A673 (cell line): ENCODE measurements at places on chromosomes 5 and 9. TPM values are rescaled to one million over a fixed set of nuclear protein-coding genes. Genes with fewer than 3 reads are reported as not detected.
A peak's percentile ranks its signal among the peaks of the same experiment; 100 is the strongest.

GRCh38 chr5:123881759-123882244 is 369.8 kb downstream of the CSNK1G3 start:
- no peaks in the 10 kb centered on the region for H3K27me3 ChIP-seq
- H3K4me1 ChIP-seq = peaks cover 30% of the 10 kb centered on the region
- H3K4me3 ChIP-seq = peak overlapping the region; percentile 38
- H3K36me3 ChIP-seq = no peaks in the 10 kb centered on the region
- H3K27ac ChIP-seq = peak overlapping the region; percentile 75

DNA sequence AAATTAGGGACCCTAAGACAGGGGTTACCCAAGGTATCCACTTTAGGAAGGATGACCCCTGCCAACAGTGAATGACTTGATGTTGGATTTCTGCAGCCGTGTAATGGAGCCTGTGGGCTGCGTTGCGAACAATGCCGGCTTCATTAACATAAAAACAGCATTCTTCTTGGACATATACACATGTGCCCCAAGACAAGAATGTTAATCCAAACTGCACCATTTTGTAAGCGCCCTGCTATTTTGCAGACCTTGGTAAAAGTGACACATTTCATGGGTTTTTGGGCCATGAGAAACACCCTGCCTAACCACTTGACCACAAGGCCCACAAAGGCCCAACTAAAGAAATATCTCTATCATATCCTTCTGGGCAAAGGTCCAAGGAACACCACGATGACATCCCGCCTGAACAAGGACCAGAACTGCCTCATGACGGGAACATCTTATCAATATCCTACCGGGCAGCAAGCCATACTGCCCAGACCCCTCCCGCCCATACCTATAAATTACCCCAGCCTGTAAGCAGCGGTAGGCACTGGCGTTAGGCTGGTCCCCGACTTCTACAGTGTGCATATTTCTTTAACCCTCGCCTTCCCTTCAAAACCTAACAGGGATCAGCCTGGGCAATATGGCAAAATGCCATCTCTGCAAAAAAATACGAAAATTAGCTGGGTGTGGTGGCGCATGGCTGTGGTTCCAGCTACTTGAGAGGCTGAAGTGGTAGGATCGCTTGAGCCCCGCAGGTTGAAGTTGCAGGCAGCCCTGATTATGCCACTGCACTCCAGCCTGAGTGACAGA is 9.7 kb upstream of the PDCD1LG2 start:
- no peaks in the 10 kb centered on the region for H3K36me3 ChIP-seq
- H3K4me1 ChIP-seq = peaks cover 25% of the 10 kb centered on the region

DNA sequence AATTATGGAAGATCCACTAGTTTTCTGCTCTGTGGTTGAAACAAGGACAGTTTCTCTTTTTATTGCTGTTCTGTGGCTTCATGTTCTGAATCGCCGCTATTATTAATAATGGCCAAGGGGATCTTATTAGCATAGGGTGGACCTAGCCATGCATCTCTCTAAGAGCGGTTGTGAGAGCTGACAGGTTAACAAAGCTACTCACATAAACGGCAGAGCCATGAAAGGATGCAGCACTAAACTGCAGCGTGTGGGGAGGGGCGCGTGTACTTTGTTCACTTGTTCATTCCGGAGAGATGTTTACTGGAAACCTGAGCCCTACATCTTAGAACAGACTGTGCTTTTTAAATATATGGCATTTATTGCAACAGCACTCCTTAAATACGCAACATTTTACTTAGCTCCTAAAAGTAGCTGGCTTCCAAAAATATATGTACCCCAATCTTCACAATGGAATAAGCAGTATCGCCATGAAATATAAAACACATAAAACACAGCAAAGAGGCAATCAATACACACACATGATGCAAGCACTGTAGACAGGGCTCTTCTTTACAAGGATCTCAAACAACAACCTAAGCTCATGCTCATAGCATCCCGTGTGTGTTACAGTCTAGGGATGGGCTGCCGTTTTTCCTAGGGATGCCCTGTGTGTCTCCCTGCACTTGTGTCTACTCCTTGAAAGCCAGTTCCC is 424.6 kb downstream of the MED10 start:
- DNase-seq = no peak
- no peak overlapping the region for H3K27ac ChIP-seq
- H3K36me3 ChIP-seq = no peaks in the 10 kb centered on the region

DNA sequence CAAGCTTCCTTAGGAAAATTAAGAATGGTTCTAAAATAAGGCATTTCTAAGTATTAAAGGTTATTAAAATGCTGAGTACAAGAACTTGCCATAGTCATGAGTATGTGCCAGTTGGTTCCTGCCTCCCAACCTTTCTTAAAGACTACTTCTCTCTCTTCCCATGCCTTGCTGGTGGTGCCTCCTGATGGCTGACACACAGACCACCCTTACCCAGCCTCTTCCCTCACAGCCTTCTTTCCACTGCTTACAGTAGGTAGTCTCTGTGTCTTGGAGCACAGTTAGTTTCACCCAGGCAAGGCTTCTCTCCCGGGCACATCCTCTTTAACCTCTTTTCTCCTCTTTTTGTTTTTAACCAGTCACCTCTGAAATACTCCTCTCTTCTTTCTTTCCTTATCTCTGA is 20.6 kb upstream of the GPR150 start:
- no peaks in the 10 kb centered on the region for H3K27me3 ChIP-seq
- H3K27ac ChIP-seq = no peak overlapping the region
- H3K4me1 ChIP-seq = no peaks in the 10 kb centered on the region
- no peaks in the 10 kb centered on the region for H3K36me3 ChIP-seq
- DNase-seq = no peak

GRCh38 chr5:152349683-152350526 is 55.2 kb downstream of the NMUR2 start:
- H3K36me3 ChIP-seq = no peaks in the 10 kb centered on the region
- no peaks in the 10 kb centered on the region for H3K27me3 ChIP-seq
- H3K4me3 ChIP-seq = no peak overlapping the region
- no peaks in the 10 kb centered on the region for H3K4me1 ChIP-seq
- no peak overlapping the region for H3K27ac ChIP-seq

GRCh38 chr9:95584176-95584575 is 67.4 kb upstream of the PTCH1 start:
- H3K4me3 ChIP-seq = no peak overlapping the region
- H3K36me3 ChIP-seq = no peaks in the 10 kb centered on the region
- no peak overlapping the region for H3K27ac ChIP-seq
- no peaks in the 10 kb centered on the region for H3K27me3 ChIP-seq
- no peak for DNase-seq

DNA sequence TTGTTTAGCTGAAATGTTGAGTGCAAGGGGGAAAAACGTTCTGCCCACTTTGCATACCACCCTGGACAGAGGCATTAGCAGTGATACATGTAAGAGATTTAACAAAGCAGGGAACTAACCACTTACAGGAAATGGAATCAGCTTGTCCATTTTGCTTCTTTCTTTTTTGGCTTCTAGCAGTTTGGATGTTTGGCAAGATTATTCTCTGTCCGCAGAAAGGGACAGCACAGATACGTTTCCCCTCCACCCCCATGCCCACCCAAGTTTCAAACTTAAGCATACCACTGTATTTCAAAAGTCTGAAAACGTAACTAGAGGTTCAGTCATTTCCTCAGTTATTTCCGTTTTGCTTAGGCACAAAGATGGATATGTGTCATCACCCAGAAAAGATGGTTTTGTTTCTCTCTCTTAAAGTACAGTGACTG is 118.4 kb downstream of the GDNF start:
- H3K27ac ChIP-seq = peak overlapping the region; percentile 93
- H3K4me1 ChIP-seq = peaks cover 85% of the 10 kb centered on the region
- H3K4me3 ChIP-seq = peak overlapping the region; percentile 21

DNA sequence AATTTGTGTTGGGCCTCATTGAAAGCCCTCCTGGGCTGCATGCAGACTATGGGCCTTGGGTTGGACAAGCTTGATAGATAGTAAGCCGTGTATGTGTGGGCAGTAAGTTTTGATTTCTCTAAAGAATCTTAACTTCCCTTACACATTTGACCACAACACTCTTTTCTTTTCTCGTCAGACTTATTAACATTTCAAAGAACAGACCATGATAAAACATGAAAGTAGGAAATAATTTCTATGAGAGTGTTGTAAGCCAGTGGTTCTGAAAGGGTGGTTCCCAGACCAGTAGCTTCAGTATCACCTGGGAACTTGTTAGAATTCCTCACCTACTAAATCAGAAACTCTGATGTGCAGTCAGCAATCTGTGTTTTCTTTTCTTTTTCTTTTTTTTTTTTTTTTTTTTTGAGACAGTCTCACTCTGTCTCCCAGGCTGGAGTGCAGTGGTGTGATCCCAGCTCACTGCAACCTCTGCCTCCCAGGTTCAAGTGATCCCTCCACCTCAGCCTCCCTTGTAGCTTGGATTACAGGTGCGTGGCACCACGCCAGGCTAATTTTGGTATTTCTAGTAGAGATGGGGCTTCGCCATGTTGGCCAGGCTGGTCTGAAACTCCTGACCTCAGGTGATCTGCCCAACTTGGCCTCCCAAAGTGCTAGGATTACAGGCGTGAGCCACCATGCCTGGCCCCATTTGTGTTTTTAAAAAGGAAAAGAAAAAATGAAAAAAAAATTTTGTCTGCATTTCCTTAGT is 20.0 kb upstream of the GCNT1 start:
- no peak overlapping the region for H3K4me3 ChIP-seq
- no peak overlapping the region for H3K27ac ChIP-seq
- no peaks in the 10 kb centered on the region for H3K4me1 ChIP-seq
- no peaks in the 10 kb centered on the region for H3K27me3 ChIP-seq
- DNase-seq = no peak

DNA sequence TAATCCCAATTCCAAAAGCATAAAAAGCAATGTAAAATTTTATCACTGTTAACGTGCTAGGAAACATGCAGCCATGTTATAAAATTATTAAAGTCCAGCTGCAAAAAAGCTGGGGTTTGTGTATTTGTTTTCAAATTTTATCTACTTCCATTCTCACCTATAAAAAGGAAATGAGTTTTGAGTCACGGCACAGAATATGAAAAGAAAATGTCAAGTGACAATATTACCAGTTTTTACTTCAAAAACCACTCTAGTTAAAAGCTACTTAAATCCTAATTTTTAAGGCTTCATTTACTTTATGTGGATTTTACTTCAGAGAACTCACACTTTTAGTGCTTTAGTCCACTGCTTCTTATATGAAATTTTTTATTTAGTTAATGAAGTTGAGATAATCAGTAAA is 72.7 kb upstream of the IFNE start:
- H3K36me3 ChIP-seq = no peaks in the 10 kb centered on the region
- H3K27me3 ChIP-seq = peaks cover 85% of the 10 kb centered on the region
- H3K4me3 ChIP-seq = no peak overlapping the region
- H3K27ac ChIP-seq = no peak overlapping the region
- DNase-seq = no peak

GRCh38 chr9:115170358-115171073 is 52.6 kb upstream of the TNC start:
- no peaks in the 10 kb centered on the region for H3K27me3 ChIP-seq
- peak; percentile 62 for DNase-seq
- peaks cover 10% of the 10 kb centered on the region for H3K4me1 ChIP-seq
- H3K27ac ChIP-seq = no peak overlapping the region
- H3K4me3 ChIP-seq = no peak overlapping the region

DNA sequence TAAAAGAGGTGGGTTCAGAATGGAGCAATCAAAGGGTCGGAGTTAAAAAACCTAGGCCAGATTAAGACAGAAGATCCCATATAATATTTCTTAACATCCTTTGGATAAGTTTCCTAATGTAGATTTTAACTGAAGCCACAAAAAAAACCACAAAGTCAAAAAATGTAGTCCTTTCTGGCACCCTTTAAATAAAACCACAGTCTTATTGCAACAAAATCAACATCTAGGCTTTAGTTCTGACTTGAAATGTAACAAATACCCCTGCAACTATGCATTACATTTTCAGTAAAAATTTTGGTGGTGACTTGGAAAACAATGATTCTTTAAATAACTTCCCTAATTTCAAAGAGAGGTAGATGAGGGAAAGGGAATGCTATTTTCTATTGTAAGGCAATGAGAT is 109.2 kb downstream of the PSAT1 start:
- no peak for DNase-seq
- no peak overlapping the region for H3K27ac ChIP-seq
- H3K36me3 ChIP-seq = no peaks in the 10 kb centered on the region
- no peak overlapping the region for H3K4me3 ChIP-seq

GRCh38 chr9:104906441-104907277 is 21.3 kb downstream of the ABCA1 start:
- no peak for DNase-seq
- no peaks in the 10 kb centered on the region for H3K4me1 ChIP-seq
- no peak overlapping the region for H3K4me3 ChIP-seq
- peaks cover 13% of the 10 kb centered on the region for H3K27me3 ChIP-seq
- H3K36me3 ChIP-seq = no peaks in the 10 kb centered on the region

DNA sequence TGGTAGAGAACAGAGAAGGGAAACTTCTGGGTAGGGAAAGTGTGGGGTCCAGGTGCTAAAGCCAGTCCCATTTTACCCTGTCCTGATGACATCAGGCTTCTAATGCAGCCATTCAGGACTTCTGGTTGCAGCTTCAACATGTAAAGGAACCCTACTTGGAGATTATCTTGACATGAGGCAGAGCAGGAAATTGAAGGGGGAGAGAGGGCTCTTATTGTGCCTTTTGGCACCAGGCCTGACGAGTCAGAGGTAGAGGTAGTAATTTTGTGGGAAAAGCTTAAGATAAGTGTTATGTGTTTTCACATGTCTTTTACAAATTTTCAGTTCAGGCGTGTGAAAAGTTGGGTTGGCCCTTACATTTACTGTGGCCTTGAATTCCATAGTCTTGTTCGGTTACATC is 102.4 kb upstream of the APC start:
- no peaks in the 10 kb centered on the region for H3K36me3 ChIP-seq
- no peak overlapping the region for H3K27ac ChIP-seq
- no peak overlapping the region for H3K4me3 ChIP-seq
- peak; percentile 60 for DNase-seq
- no peaks in the 10 kb centered on the region for H3K27me3 ChIP-seq

DOK3 gene
- total RNA-seq = 13.1 and 15.0 TPM in 2 replicates

IRX1 gene
- total RNA-seq = not detected in 2 replicates

CRB2 gene
- 0.47 and 0.55 TPM in 2 replicates for total RNA-seq

ZNF618 gene
- total RNA-seq = 29.4 and 36.5 TPM in 2 replicates

RAB14 gene
- 65.9 and 71.9 TPM in 2 replicates for total RNA-seq
